ENCODE measurements at places on chromosomes 2 and 18.

- no peak for DNase-seq
Measured at GRCh38 chr2:153912798-153913396, 41.2 kb downstream of the GALNT13 start.

DNA sequence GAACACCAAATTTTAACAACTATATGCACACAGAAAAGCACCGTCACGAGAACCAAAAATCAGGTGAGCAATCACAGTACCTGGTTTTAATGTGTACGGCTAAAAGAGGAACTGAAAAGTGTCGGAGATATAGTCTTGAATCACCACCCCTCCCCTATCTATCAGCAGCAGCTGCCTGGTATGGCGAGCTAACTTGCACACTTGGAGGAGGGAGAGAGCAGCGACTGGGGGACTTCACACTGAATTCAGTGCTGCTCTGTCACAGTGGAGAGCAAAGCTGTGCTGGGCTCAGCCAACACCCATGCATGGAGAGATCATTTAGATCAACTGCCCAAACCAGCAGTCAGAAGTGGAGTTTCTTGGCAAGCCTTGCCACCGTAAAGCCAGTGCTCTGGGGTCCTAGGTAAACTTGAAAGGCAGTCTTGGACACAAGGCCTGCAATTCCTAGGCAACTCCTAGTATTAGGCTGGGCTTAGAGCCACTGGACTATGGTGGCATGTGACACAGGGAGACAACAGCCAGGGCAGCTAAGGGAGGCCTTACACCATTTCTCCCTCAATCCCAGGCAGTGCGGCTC, 89.2 kb upstream of the CD226 start:
- DNase-seq: no peak

GRCh38 chr2:69943843-69944525, 17.4 kb downstream of the ASPRV1 start:
- DNase-seq: no peak

DNA sequence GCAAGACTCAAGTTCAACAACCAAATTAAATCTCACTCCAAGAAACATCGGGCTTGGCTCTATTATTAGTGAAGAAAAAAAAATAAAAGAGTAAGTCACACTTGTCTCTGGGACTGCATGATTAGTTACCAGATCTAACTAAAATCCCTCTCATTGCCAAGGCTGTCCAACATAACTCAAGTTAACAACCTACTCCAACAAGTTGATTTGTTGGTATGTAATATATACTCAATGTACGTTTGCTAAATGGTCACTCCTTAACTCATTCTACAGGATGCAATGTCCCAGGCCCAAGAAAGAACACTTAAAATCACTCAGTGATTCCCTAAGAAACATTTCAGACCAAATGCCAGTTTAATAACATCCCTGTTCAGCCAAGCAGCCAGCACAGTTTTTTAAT, 95.1 kb downstream of the DYM start:
- no peak for DNase-seq

- DNase-seq: no peak
Measured at GRCh38 chr2:109437325-109438090, 176.3 kb downstream of the SEPTIN10 start.

DNA sequence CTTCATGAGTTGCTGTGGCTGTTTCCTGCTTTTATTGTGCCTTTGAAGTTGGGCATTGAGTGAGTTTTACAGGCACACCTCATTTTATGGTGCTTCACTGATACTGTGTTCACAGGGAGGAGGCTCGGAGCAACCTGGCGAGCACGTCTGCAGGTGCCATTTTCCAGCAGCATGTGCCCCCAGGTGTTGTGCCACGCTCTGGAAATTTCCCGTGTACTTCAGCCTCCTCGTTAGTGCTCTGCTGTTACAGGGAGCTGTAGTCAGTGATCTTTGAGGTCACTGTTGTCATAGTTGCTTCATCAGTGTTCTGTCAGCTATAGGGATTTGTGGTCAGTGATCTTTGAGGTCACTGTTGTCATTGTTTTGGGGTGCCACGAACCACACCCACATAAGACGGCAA, 20.1 kb downstream of the CTDP1 start:
- DNase-seq: no peak

- no peak for DNase-seq
Measured at GRCh38 chr18:33928231-33928630, 296.5 kb downstream of the NOL4 start.

DNA sequence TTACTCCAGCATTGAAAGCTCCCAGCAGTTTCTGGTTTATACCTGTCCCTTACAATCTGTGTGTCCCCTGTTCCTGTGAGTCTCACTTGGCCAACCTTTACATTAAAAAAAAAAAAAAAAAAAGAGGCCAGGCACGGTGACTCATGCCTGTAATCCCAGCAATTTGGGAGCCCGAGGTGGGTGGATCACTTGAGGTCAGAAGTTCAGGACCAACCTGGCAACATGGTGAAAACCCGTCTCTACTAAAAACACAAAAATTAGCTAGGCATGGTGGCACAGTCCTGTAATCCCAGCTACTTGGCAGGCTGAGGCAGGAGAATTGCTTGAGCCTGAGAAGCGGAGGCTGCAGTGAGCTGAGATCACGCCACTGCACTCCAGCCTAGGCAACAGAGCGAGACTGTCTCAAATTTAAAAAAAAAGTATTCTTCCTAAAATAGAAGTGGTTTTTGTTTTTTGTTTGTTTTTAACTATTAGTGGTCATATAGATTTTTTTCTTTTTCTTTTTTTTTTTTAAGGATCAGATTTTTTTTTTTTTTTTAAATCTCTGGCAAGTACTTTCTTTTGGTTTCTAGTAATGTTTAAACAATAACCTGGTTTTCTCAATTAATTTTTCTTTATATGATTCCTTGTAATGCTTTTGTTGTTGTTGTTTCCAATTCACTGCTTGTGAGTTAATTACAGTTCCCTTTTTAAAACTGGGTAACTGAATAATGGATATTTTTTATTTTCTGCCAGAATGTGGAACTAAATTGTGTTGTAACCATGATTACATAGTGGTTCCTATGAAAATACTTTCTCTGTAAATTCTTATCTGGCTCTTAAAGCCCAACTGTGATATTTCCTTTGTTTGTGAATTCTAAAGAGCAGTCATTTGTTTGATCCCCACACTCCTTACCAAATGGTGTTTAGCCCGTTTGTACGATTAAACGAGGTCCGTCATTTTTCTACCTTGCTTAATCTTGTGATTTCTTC, 116.8 kb downstream of the CTAGE1 start:
- DNase-seq: no peak

GRCh38 chr2:135004005-135004746, 43.1 kb downstream of the MAP3K19 start:
- DNase-seq: peak; percentile 52

DNA sequence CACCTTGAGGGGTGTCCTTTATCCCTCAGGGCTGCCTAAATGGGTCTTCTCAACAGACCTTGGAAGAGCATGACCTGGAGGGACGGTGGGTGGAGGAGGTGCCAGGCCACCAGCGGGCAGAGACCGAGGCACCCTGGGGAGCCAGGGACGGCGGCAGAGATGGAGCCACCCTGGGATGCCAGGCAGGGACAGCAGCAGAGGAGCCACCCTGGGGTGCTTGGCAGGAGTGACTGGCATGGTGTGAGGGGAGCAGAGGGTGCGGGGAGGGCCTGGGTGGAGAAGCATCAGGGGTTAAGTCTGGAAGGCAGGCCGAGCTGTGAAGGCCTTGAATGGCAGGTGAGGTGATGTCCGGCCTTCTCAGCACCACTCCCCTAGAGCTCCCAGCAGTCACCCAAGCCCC, 56.1 kb downstream of the CIB4 start:
- DNase-seq: no peak

DNA sequence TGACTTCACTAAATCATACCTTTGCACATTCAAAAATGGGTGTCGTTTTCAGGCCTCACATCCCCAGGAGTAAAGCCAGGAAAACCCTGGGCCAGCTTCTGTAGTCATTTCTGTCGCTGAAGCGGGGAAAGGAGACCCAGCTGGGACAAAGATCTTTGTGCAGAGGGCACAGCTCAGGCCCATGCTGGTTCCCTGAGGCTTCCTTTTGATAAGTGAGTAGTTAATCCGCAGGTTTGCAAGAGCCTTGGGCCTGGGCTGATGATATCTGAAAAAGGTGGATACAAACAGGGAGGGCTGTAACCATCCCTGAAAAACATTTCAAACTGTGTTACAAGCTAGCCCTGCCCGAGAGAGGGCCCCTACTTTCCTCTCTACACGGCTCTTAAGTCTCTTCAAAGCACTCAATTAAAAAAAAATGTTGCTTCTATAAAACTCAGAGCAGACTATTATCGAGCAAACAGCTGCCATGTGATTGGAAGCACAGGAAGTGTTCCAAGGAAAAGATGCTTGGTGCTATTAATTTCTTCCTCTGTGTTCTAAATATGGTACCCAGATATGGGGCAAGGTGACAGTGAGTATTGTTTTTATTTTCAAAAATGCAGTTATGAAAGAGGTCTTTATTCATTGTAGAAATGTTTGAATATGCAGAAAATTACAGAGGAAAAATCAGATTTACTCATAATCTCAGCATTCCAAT, 117.2 kb downstream of the LNPK start:
- no peak for DNase-seq

- DNase-seq: no peak
Measured at GRCh38 chr2:176157499-176158185, 535 bp downstream of the HOXD3 start.

DNA sequence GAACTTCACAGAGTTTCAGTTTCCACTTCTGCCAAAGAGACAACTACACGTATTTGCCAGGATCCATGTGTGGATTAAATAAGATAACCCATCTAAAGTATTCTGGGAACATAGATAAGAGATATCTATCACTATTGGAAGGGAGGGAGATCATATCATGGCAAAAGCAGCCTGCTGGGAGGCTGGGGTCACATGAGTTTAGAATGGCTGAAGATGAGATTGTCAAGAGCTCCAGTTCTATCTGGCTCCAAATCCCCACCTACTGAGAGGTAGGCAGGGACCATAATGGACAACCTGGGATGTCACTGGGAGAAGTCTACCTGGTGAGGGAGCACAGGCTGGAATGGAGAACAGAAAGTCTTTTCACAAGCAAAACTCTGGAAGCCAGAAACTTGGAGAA, 192.6 kb upstream of the ST6GAL2 start:
- DNase-seq: no peak

- DNase-seq: no peak
Measured at GRCh38 chr2:169775765-169776164, 22.9 kb upstream of the SSB start.

DNA sequence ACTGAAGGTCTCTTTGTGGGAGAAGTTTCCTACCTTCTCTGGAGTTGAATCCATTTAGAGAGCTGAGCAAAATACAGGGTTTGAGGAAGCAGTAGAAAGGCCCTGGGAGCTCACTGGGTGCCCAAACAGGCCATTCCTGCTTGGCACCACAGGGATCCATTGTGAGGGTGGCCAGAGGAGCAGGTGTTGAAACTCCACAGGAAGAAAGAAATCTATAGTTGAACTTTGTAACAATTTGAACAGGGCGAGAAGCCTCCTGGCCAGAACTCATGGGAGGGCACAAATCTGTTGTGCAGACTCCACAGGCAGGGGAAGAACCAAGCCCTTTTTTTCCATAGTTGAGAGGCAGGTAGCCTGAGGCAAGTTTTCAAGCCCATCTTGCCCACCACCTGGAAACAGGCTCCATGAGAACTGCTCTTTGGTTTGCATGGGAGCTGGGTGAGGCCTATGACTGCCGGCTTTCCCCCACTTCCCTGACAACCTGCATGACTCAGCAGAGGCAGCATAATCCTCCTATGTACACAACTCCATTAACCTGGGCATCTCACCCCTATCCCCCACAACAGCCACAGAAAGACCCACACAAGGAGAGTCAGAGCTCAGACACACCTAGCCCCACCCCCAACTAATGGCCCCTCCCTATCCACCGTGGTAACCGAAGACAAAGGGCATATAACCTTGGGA, 1053.0 kb downstream of the TSN start:
- no peak for DNase-seq

- no peak for DNase-seq
Measured at GRCh38 chr2:136363470-136363869, 245.5 kb upstream of the CXCR4 start.

DNA sequence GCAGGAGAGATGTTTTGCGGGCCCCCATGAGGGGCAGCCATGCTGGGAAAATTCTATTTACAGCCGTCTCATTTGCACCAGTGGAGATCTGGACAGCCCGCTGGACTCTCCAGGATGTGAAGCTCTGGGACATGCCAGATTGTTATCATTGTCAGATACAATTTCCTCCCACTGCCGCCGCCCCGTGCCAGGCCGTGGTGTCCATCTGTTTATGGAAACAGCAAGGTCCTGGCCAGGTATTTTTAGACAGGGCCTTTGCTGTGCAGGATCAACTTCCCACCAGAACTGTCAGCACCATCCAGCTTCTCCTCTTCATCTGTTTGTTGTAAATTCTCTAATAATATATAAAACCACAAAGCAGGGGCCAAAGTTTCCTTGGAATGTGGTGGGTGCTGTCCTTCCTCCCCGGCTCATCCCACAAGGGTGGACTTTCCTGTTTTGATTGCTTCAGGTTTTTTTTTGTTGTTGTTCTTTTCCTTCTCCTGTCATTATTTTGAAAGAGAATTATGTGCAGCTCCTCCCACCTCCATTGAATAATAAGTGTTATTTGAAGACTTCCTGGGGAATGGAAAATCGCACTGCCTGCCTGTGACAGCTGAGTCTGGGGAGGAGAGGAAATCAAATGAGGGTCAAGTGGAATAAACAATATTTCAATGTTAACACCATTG, 398.1 kb downstream of the TNS1 start:
- no peak for DNase-seq

DNA sequence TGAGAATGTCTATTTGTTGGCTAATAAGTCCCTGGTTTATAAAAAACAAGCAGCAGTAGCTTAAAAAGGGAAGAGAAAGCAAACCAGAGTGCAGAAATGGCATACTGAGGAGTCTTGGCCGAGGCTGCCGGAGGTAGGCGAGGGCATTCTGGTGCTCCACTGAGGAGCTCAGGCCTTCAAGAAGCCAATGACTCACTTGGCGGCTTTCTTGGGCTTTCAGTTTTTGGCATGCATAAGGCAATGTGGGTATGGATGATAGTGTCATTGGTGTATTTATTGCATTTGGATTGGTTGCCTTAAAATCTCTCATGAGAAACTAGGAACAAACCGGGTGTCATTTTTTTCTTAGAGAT, 119.6 kb upstream of the ARL5A start:
- no peak for DNase-seq

GRCh38 chr2:119837759-119838158, 78.0 kb downstream of the PTPN4 start:
- no peak for DNase-seq

DNA sequence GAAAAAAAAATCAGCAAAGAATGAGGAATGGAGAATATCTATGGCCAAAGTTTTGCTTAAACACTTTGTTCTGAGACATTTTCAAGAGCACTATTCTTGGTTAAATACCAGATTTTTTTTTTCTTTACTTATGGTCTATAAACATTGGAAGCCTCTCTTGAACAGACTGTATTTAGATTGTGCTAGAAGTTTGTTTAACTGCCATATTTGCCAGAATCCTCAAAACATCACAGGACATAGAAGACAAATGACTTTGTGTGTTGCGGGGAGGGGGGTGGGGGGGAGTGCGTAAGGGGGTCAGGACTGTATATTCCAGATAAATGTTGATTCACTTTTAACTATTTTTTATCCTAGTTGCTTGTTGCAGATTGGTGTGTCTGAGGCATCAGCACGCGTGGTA, 262.0 kb downstream of the MEIS1 start:
- no peak for DNase-seq
